Activated T-helper 2 cell treated with anti-CD3 and anti-CD28 coated beads, Interferon-gamma antibody, Interleukin-2, Interleukin-4, amounts not matched to agents 10 μg/mL and 5 μg/mL and 100 μg/mL, durations not matched to agents 14 hours and 24 hours and 36 hours (primary cell): ENCODE measurements at places on chromosomes 2 and 18.

GRCh38 chr2:41483226-41483625 lies 564.6 kb upstream of the PKDCC start:
- H3K4me3 ChIP-seq: no peak overlapping the region
- no peak for DNase-seq
- H3K36me3 ChIP-seq: no peaks in the 10 kb centered on the region
- no peaks in the 10 kb centered on the region for H3K4me1 ChIP-seq
- H3K27ac ChIP-seq: no peak overlapping the region

DNA sequence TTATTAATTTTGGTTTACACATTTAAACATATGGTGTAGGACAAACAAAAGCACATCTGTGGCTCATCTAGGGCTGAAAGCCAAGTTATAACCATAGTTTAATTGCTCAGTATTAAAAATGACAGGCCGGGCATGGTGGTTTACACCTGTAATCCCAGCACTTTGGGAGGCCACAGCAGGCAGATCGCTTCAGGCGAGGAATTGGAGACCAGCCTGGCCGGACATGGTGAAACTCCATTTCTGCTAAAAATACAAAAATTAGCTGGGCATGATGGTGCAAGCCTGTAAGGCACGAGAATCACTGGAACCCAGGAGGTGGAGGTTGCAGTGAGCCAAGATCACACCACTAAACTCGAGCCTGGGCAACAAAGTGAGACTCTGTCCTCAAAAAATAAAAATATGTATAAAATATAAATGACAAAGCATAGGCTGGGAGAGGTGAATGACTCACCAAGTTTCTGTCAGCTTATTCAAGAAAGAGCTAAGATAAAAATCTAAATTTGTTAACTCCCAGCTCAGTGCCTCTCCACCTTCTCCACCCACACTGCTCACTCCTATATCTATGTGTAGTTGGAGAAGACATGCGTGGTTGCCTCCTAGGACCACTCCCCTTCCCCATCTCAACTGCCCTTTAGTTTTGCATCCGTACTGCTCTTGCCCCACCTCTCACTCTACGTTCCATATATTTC lies 79.2 kb upstream of the PID1 start:
- no peaks in the 10 kb centered on the region for H3K27me3 ChIP-seq
- H3K27ac ChIP-seq: no peak overlapping the region
- H3K4me1 ChIP-seq: no peaks in the 10 kb centered on the region
- no peak overlapping the region for H3K4me3 ChIP-seq
- DNase-seq: no peak

GRCh38 chr2:26687328-26687727 lies 5.2 kb upstream of the KCNK3 start:
- H3K4me1 ChIP-seq: no peaks in the 10 kb centered on the region
- DNase-seq: no peak
- H3K36me3 ChIP-seq: no peaks in the 10 kb centered on the region
- no peak overlapping the region for H3K27ac ChIP-seq
- H3K4me3 ChIP-seq: no peak overlapping the region

DNA sequence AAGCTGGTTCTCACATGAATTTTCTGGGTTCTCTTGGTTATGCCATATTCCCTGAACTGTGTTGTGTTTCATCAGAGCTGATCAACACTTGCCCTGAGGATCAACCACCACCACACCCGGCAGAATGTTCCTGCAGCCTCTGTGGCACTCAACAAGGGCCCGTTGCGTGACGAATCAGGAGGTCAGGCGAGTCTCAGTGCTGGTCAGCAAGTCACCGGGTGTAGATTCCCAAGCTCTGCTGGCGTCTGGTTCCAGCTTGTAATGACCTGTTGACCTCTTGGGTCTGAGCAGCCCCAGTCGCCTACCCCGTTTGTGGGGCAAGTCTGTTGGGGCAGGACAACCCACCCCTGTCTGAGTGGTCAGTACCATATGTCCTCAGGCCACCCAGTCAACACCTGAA lies 46.0 kb downstream of the ADCY3 start:
- H3K4me1 ChIP-seq: peaks cover 2% of the 10 kb centered on the region
- no peak for DNase-seq
- no peak overlapping the region for H3K4me3 ChIP-seq
- H3K27ac ChIP-seq: no peak overlapping the region

DNA sequence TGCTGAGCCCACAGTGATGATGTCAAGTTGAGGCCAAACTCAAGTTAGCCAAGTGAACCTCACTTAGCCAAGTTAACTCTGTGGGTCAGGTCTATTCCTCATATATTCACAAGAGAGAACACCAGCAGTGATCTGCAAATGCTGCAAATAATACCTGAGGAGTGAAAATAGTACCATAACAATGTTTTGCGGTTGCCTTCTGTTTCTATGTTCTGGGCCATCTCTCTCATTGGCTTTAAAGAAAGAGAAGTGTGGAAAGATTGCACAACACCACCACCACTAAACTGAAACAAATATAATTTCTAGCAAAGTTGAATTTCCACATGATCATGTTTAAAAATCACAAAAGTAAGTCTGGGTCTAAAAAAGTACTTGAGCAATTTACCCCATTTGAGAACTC lies 211.1 kb upstream of the GALNT5 start:
- peaks cover 6% of the 10 kb centered on the region for H3K27me3 ChIP-seq
- no peaks in the 10 kb centered on the region for H3K4me1 ChIP-seq
- H3K27ac ChIP-seq: no peak overlapping the region
- H3K4me3 ChIP-seq: no peak overlapping the region
- no peaks in the 10 kb centered on the region for H3K36me3 ChIP-seq

DNA sequence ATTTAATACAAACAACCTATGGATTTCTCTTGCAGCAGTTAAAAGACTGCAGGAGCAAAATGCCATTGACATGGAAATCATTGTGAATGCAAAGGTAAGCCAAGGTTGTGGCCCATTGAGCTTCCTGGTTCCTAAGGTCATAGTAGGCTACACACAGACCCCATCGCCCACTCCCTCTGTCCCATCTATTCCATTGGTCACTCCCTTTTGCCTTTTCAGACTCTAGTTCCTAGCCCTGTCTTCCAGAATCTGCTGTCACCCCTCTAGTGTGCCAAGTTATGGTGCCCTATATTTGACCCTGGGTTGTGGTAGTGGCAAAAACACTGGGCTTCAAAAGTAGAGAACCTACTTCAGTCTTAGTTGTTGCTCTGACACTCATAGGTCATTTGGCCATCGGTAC lies 44.7 kb downstream of the UGP2 start:
- peaks cover 17% of the 10 kb centered on the region for H3K4me1 ChIP-seq
- no peaks in the 10 kb centered on the region for H3K27me3 ChIP-seq
- no peak overlapping the region for H3K27ac ChIP-seq
- H3K36me3 ChIP-seq: peaks cover 73% of the 10 kb centered on the region
- no peak overlapping the region for H3K4me3 ChIP-seq

- no peak for DNase-seq
- H3K4me1 ChIP-seq: no peaks in the 10 kb centered on the region
- H3K4me3 ChIP-seq: no peak overlapping the region
- no peak overlapping the region for H3K27ac ChIP-seq
- no peaks in the 10 kb centered on the region for H3K36me3 ChIP-seq
Measured at GRCh38 chr2:194720462-194720861, 936.6 kb upstream of the SLC39A10 start.

GRCh38 chr2:134079373-134079772 lies 174.5 kb upstream of the MGAT5 start:
- peaks cover 2% of the 10 kb centered on the region for H3K27me3 ChIP-seq
- H3K27ac ChIP-seq: no peak overlapping the region
- no peaks in the 10 kb centered on the region for H3K4me1 ChIP-seq

DNA sequence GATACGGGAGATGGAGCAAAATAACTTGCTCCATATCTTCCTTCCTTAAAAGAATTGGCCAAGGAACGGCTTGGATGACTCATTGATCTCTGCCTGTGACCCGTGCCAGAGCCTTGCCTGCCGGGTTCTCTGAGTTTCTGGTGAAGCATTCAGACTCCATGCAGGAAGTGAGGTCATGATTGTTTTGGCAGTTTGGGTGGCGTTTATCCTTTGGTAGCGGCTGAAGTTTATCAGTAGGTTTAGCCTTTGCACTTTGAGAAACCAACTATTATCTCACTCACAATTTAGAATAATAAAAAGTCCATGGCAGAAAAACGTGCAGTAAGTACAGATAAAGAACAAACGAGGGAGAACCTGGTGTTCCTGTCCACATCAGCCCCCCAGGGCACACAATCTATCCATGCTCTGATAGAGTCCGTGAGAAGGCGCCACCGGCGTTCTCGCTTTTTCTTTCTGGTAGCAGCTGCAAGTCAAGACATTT lies 15.0 kb upstream of the CTAGE1 start:
- no peaks in the 10 kb centered on the region for H3K4me1 ChIP-seq
- H3K27me3 ChIP-seq: no peaks in the 10 kb centered on the region
- H3K27ac ChIP-seq: no peak overlapping the region

- no peak for DNase-seq
- H3K4me1 ChIP-seq: peaks cover 9% of the 10 kb centered on the region
- H3K36me3 ChIP-seq: no peaks in the 10 kb centered on the region
- H3K27ac ChIP-seq: no peak overlapping the region
- H3K4me3 ChIP-seq: no peak overlapping the region
Measured at GRCh38 chr2:200297100-200297499, 9.4 kb upstream of the SPATS2L start.

DNA sequence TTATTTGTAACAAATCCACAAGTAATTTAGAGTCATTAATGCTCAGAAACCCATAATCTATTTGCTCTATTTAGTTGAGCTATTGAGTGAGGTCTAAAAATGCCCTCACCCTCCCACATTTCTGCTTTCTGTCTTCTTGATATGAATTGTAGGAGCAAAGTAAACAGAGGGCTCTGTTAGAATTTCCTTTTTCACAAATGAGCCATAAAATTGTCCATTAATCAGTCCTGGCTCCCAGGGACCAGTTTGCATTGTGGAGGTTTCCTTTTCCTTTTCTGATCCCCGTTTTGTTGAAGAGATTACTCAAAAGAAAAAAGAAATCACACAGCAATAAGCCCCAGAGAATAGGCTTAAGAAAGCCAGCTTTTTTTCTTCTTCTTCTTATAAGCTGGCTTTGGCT lies 476.7 kb downstream of the EPHA4 start:
- no peaks in the 10 kb centered on the region for H3K4me1 ChIP-seq
- H3K36me3 ChIP-seq: no peaks in the 10 kb centered on the region
- no peak overlapping the region for H3K4me3 ChIP-seq
- no peak for DNase-seq
- no peak overlapping the region for H3K27ac ChIP-seq

- no peak for DNase-seq
- peaks cover 49% of the 10 kb centered on the region for H3K27me3 ChIP-seq
- peak overlapping the region; percentile 77 for H3K4me3 ChIP-seq
- H3K4me1 ChIP-seq: peaks cover 24% of the 10 kb centered on the region
- H3K36me3 ChIP-seq: no peaks in the 10 kb centered on the region
Measured at GRCh38 chr2:25042321-25043240, 705 bp downstream of the EFR3B start.

DNA sequence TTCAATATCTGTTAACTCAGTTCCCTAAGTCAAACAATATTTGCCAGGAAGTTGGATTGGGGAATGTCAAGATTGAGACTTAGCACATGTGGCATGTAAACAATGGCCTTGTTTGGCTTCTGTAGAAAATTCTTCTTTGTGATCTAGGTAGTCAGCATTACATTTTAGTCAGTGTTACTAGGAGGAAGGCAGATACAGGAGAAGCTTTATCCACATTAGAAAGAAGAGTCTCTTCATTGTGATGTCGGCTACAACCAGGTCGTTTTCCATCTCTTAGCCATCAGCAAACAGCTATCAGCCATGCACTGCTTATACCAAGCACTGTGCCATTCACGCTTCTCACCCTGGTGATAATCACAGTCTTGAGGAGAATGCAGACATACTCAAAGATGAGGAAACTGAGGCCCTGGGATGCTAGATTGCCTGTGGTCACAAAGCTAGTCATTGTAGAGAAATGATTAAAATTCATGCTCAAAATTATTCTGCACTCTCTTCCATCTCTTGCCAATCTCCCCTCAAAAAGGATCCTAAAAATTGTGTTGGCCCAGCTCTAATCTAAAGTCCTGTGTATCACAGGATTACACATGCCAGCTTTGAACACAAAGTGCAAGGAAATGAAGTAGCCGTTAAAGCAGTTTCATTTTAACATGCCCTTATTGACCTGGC lies 3.2 kb downstream of the GALNT5 start:
- peaks cover 57% of the 10 kb centered on the region for H3K4me1 ChIP-seq
- peak overlapping the region; percentile 60 for H3K4me3 ChIP-seq

GRCh38 chr18:8299054-8299980 lies 309.9 kb upstream of the RAB12 start:
- no peaks in the 10 kb centered on the region for H3K36me3 ChIP-seq
- no peak overlapping the region for H3K4me3 ChIP-seq
- H3K27ac ChIP-seq: no peak overlapping the region
- H3K27me3 ChIP-seq: no peaks in the 10 kb centered on the region

- no peak overlapping the region for H3K27ac ChIP-seq
- H3K4me3 ChIP-seq: no peak overlapping the region
- peaks cover 2% of the 10 kb centered on the region for H3K27me3 ChIP-seq
Measured at GRCh38 chr2:111148225-111148873, 27.6 kb downstream of the BCL2L11 start.

DNA sequence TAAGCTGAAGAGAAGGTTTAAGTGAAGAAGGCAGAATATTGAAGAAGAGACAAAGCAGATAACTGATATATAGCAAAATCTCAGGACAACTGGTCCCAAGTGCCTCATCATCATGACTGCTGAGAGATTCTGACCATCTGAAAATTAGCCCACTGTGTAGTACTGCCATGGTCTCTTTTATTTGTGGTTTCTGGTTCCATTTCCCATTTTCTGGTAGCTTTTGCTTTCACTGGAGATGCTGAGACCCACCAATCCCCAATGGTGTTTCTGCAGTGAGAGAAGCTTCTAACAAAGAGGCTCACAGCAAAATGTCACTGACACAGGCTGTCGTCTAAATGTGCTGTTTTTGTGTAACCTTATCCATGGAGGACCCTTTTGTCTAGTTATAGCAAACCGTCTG lies 79.5 kb downstream of the TMEM163 start:
- no peak overlapping the region for H3K27ac ChIP-seq
- no peak overlapping the region for H3K4me3 ChIP-seq
- DNase-seq: no peak
- peaks cover 34% of the 10 kb centered on the region for H3K27me3 ChIP-seq
- H3K36me3 ChIP-seq: no peaks in the 10 kb centered on the region
- H3K4me1 ChIP-seq: peaks cover 4% of the 10 kb centered on the region

- H3K4me3 ChIP-seq: no peak overlapping the region
- no peak for DNase-seq
- no peak overlapping the region for H3K27ac ChIP-seq
- no peaks in the 10 kb centered on the region for H3K4me1 ChIP-seq
- no peaks in the 10 kb centered on the region for H3K36me3 ChIP-seq
Measured at GRCh38 chr2:235201756-235202155, 249.9 kb downstream of the SH3BP4 start.

DNA sequence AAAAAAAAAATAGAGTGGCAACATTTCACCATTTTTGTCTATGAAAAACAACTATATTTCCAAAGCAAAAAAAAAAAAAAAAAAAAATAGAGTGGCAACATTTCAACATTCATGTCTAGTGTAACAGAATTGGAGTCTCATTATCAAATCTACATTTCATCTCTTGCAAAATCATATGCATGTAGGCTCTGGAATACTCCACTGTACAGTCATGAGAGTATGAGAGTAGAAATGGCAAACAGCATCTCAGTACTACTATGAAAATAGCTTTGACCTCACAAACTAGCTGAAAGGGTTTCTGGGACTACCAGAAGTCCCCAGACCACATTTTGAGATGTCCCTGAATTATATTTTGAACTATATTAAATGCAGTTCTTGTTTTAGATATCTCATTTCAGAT lies 82.8 kb downstream of the SMAD2 start:
- H3K27ac ChIP-seq: no peak overlapping the region
- H3K4me3 ChIP-seq: no peak overlapping the region
- no peak for DNase-seq
- no peaks in the 10 kb centered on the region for H3K4me1 ChIP-seq

GRCh38 chr2:162591403-162592083 lies 247.0 kb downstream of the KCNH7 start:
- no peaks in the 10 kb centered on the region for H3K4me1 ChIP-seq
- H3K27ac ChIP-seq: no peak overlapping the region
- no peak for DNase-seq
- H3K4me3 ChIP-seq: no peak overlapping the region
- no peaks in the 10 kb centered on the region for H3K27me3 ChIP-seq
